ENCODE measurements at places on chromosomes 6 and 20. TPM values are rescaled to one million over a fixed set of nuclear protein-coding genes. Genes with fewer than 3 reads are reported as not detected.

Gene CST4
- not detected for total RNA-seq

Gene HCK
- total RNA-seq = 3.7 TPM

Gene PSMG4
- 11.9 TPM for total RNA-seq

Gene CD109
- 0.33 TPM for total RNA-seq

Gene HSPA12B
- total RNA-seq = 1.4 TPM

Gene DYNLT2
- 0.60 TPM for total RNA-seq

Gene NKAPL
- 0.45 TPM for total RNA-seq

Gene CCN2
- total RNA-seq = 6.7 TPM

Gene ENPP1
- 49.1 TPM for total RNA-seq

Gene SIGLEC1
- total RNA-seq = 5.9 TPM

Gene PRKN
- 1.2 TPM for total RNA-seq

Gene GABRR1
- total RNA-seq = not detected

Gene SYCP2L
- 0.43 TPM for total RNA-seq

Gene GJA1
- total RNA-seq = 2.1 TPM

Gene IL17F
- not detected for total RNA-seq

Gene ZNF76
- 20.1 TPM for total RNA-seq

Gene CALHM4
- not detected for total RNA-seq

Gene TAAR9
- total RNA-seq = not detected

Gene ARMC12
- total RNA-seq = 4.6 TPM

Gene DUSP15
- total RNA-seq = 0.38 TPM

Gene FAM217A
- not detected for total RNA-seq

Gene RAB44
- total RNA-seq = 0.08 TPM

Gene ZNF311
- total RNA-seq = 0.68 TPM

Gene OPN5
- total RNA-seq = not detected

Gene MACROD2
- total RNA-seq = 3.7 TPM

Gene ENPP5
- 0.33 TPM for total RNA-seq

Gene PAX1
- not detected for total RNA-seq

Gene COX7A2
- total RNA-seq = 183 TPM

Gene RAD21L1
- not detected for total RNA-seq

Gene MAD2L1BP
- 9.8 TPM for total RNA-seq

Gene DEFB124
- total RNA-seq = not detected

Gene SPATS1
- total RNA-seq = not detected

Gene BMP6
- 3.6 TPM for total RNA-seq

Gene SFTA2
- total RNA-seq = not detected

Gene CCM2L
- total RNA-seq = 1.5 TPM

Gene CCDC170
- 0.45 TPM for total RNA-seq

Gene TRERF1
- 0.58 TPM for total RNA-seq

Gene RNGTT
- total RNA-seq = 6.1 TPM

Gene HTR1E
- not detected for total RNA-seq

Gene RAET1G
- not detected for total RNA-seq

Gene PI16
- total RNA-seq = not detected

Gene RNF114
- total RNA-seq = 42.6 TPM

Gene WFDC13
- not detected for total RNA-seq

Gene THEMIS
- total RNA-seq = 0.13 TPM

Gene HLA-DQA2
- total RNA-seq = not detected

Gene F13A1
- total RNA-seq = 1.1 TPM

Gene CLDN20
- total RNA-seq = not detected

Gene HLA-DQB2
- total RNA-seq = 0.28 TPM

Gene SEMG1
- not detected for total RNA-seq

Gene ZNF322
- 7.8 TPM for total RNA-seq

Gene NR2E1
- total RNA-seq = not detected

Gene COX4I2
- not detected for total RNA-seq

Gene BEND3
- 0.75 TPM for total RNA-seq

Gene NRN1
- total RNA-seq = 1.8 TPM

Gene GPSM3
- total RNA-seq = 5.1 TPM

Gene LINC00237
- total RNA-seq = not detected

Gene MYH7B
- 0.45 TPM for total RNA-seq

Measured in left lobe of liver (tissue), 2 donors.